ENCODE measurements at places on chromosomes 6 and 20.

DNA sequence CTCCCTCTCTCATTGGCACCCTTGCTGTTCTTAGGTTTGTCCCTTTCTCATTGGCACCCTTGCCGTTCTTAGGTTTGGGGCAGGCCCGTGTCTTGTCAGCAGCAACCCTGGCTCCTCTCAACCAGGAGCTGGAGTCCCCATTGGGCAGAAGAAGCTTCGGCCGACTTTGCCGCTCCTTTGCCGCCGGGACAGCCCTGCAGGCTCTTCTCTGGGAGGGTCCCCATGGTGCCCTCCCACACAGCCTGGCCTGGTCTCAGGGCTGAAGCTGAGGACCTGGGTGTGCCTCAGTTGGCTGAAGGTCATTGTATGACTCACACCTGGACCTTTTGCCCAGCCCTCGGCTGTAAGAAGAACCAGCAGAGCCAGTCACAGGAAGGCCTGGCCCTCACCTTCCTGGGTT is 59.6 kb downstream of the PPP1R14C start:
- no peak for DNase-seq

DNA sequence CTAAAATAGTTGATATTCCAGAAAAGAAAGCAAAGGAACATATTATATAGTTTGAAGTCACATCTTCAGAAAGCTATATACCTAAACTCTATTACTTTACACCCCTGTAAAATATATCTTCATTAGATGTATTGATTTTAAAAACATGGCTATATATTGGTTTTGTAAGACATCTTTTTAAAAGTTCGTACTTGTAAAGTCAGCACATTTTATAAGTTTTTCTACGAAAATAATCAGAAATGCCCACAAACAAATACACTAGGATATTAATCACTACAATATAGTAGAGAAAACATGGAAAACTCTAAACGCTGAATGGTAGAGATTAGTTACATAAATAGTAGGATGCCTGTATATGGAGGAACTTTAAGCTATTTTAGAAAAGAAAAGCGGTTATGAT is 52.9 kb downstream of the RNF217 start:
- DNase-seq: no peak

DNA sequence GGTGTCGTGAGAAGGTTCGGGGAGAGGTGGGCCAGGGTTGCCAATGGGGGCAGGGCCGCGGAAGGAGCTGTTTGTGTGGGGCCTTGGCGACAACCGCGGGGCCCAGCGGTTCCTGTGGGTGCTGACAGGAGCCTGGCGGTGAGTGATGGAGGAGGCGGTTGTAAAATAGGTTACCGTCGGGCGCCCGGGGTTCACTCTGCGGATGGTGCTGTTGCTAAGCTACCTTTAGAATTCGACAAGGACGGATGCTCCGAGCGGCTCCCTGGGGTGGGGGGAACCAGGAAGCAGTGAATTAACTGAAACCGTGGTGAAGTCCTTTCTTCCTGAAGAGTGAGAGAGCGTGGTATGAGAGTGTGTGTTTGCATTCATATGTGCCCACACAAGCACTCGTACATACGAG is 61.7 kb downstream of the CDH22 start:
- DNase-seq: no peak

DNA sequence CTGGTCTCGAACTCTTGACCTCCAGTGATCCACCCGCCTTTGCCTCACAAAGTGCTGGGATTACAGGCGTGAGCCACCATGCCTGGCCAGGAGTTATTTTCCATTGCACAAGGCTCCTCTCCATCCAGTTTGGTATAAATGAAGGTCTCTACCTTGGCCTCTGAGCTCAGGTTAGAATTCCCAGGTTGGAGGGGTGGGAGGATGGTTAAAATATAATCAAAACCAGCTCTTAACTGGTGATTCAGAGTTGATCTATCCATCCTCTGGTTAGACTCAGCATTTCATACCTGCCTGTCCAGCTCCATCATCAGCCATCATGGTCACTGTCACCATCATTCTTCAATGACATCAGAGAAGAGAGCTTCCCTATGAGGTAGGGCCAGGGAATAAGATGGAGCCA is 2.6 kb upstream of the SLC22A7 start:
- no peak for DNase-seq

GRCh38 chr6:3918469-3918868 is 69.3 kb downstream of the FAM50B start:
- DNase-seq: no peak

GRCh38 chr20:37359836-37360235 is 13.9 kb downstream of the SRC start:
- no peak for DNase-seq

DNA sequence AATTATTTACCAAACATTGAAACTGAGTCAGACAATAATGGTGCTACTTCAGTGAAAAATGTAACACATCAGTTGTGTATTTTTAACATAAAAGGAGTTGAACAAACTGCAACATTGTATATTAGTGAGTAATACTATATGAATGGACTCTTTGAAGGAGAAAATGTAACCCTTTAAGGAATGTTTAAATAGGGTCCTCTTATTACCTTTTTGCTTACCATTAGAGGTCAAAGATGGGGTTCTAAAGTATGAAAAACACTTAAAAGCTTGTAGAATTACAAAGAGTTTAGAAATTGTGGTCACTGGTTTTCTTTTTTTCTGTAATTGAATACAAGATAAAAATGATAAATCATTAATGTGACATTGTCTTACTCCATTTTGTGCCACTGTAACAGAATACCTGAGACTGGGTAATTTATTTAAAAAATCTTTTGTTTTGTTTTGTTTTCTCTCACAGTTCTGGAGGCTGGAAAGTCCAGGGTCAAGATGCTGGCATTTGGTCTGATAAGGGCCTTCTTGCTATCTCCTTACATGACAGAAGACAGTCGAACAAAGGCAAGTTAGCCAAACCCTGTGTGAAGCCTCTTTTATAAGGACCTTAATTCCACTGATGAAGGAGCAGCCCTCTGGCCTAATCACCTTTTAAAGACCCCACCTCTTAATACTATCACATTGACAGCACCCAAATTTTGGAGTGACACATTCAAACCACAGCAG is 43.2 kb downstream of the SESN1 start:
- DNase-seq: no peak

- peak; percentile 65 for DNase-seq
These were observed 68.5 kb downstream of the FYN start for GRCh38 chr6:111804627-111805235.

DNA sequence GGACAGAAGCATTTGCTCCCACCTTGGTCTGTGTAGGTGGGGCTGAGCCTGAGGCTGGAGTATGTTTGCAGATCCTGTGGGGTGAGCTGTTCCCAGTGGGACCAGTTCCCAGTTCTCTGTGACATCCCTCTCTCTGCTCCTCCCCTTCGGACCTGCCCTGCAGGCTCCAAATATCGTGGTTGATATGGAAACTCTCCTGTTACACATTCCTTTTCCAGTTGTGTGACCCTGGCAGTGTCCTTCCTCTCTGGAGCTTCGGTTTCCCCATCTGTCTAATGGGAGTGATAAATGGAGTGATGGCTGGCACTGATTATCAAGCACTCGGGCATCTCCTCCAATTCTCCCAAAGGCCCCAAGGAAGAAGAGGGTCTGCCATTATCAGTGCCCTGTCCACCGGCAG is 15.7 kb upstream of the TGM2 start:
- DNase-seq: no peak

DNA sequence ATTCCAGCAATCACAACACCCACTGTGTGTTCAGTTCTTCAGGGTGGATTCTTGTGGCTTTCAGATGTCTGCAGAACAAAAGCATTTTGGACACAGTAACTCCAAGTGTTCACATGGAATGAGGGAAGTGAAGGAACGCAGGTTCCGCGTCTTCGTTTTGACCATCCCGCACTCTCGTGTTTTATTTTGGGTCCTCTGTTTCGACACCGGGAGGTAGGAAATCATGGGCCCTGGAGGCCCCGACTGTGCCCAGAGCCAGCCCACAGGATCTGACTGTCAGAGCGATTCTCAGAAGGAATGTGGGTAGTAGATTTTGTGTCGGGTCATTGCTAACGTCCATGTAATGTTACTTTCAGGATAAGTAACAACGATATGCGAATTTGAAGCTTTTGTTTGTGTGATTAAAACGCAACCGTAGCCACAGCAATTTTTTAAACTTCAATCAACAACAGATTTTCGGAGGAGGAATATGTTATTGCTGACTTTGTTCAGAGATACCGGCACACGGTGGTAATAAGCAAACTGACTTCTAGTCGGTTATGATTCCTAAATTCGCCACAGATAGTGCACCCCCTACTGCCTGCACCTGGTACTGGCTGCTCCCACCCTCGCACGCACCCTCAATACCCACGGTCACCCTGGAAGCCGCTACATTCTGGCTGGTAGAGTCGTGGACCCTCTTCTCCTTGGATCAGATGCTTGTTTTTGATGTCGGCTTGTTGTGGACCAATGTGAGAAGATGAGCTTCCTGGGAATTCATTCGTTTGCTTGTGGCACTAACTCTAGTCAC is 10.5 kb downstream of the NPEPL1 start:
- no peak for DNase-seq

DNA sequence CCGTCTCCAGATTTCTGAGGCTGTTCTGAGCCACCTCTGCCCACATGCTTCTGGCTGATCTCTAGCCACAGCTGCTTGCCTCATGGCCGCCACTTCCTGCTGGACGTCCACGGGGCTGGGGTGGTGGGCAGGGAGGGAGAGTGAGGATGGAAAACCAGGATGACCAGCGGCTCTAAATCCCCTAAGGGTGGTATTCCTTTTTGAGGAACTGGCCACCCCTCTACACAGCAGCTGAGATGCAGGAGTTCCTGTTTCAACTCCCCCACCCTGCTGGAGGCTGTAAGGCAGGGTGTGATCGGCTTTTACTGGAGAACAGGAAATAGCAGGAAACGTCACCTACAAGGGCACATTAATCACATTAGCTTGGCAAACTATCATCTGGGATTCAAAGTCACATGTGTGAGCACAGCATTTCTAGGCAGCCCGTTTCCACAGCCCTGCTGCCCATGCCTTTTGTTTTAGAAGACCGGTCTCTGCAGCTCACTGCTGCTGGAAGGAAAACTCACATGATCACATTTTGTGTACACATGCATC is 181.6 kb upstream of the ECI2 start:
- no peak for DNase-seq

GRCh38 chr6:13304101-13304500 is 24.2 kb downstream of the TBC1D7 start:
- no peak for DNase-seq

GRCh38 chr6:6631534-6632276 is 43.2 kb downstream of the LY86 start:
- DNase-seq: no peak
